Dermis microvascular lymphatic vessel endothelial cell (primary cell): ENCODE measurements at places on chromosomes 2 and 18. TPM values are rescaled to one million over a fixed set of nuclear protein-coding genes. Genes with fewer than 3 reads are reported as not detected.

The SMYD1 gene
- total RNA-seq, result not detected in 2 replicates

The SCN7A gene
- total RNA-seq, result not detected in 2 replicates

The SEPTIN2 gene
- total RNA-seq, result 383 and 471 TPM in 2 replicates

The SIX3 gene
- total RNA-seq, result not detected in 2 replicates

The INHBB gene
- 20.4 and 35.3 TPM in 2 replicates for total RNA-seq

The ERFE gene
- total RNA-seq, result 0.13 TPM in 2 replicates

The CFAP221 gene
- total RNA-seq, result under 0.01 TPM in 1 of 2 replicates, not detected in the other

The EML6 gene
- total RNA-seq, result 0.63 and 0.77 TPM in 2 replicates

The TEX44 gene
- not detected in 2 replicates for total RNA-seq

The TANC1 gene
- 49.7 and 85.7 TPM in 2 replicates for total RNA-seq

The AOX1 gene
- total RNA-seq, result 0.76 and 5.4 TPM in 2 replicates

The SLC9A2 gene
- total RNA-seq, result not detected in 2 replicates

The IL18R1 gene
- 0.25 and 0.51 TPM in 2 replicates for total RNA-seq

The AGXT gene
- not detected in 2 replicates for total RNA-seq

The PID1 gene
- 0.25 and 0.26 TPM in 2 replicates for total RNA-seq

The CEP76 gene
- total RNA-seq, result 13.4 and 14.6 TPM in 2 replicates

The ALPG gene
- total RNA-seq, result not detected in 2 replicates

The NFATC1 gene
- 5.5 and 17.1 TPM in 2 replicates for total RNA-seq

The MTERF4 gene
- total RNA-seq, result 28.2 and 33.1 TPM in 2 replicates

The ITPRIPL1 gene
- total RNA-seq, result 4.0 and 4.4 TPM in 2 replicates

The GULP1 gene
- 2.5 and 2.6 TPM in 2 replicates for total RNA-seq

The PDIA6 gene
- total RNA-seq, result 272 and 346 TPM in 2 replicates

The UPP2 gene
- total RNA-seq, result not detected in 2 replicates

The USP37 gene
- total RNA-seq, result 7.3 and 8.3 TPM in 2 replicates

The IWS1 gene
- 21.7 and 26.2 TPM in 2 replicates for total RNA-seq

The FTCDNL1 gene
- 0.38 and 0.90 TPM in 2 replicates for total RNA-seq

The GRB14 gene
- total RNA-seq, result 0.38 and 0.64 TPM in 2 replicates

The NEU2 gene
- total RNA-seq, result not detected in 2 replicates

The RFTN2 gene
- 9.8 and 10.6 TPM in 2 replicates for total RNA-seq

The VIT gene
- 0.26 TPM in 1 of 2 replicates, not detected in the other for total RNA-seq

The SLC9A4 gene
- not detected in 2 replicates for total RNA-seq

The ASIC4 gene
- not detected in 2 replicates for total RNA-seq

The TCF23 gene
- not detected in 2 replicates for total RNA-seq

The ALKAL2 gene
- total RNA-seq, result not detected in 2 replicates

The CHPF gene
- 0.26 and 0.89 TPM in 2 replicates for total RNA-seq
